ENCODE measurements at places on chromosomes 12 and 14.
A peak's percentile ranks its signal among the peaks of the same experiment; 100 is the strongest.

DNA sequence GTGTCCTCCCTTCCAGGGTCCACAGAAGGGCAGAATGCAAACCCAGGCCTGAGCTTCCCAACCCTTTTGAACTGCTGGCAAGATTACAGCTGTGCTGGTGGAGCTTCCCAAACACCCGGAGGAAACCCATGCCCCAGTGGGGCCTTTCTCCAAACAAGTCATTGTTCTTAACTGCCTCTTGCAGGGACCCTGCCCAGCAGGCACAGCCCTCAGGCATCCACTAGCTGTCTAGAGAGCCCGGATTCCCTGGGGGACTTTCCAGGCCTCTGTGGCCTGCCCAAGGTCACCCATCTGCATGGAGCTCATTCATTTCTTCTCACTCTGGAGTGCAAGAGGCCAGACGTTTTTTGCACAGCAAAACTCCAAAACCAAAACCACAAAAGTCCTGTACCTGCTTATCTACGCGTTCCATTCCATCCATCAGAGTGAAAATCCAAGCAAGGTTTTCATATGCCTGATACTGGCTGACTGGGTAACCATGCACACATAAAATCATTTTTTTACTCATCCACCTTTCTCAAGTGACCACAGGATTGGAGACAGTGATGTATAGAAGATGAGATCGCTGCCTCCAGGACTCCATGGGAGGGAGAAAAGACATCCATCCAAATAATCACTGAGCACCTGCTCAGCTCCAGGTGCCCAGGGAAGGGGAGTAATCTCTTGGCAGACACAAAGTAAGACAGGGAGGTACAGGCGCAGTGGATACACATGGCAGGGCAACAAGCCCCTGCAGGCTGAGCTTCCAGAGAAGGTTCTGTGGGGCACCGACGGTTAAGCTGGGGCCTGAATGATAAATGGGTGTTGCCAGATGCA, 17.2 kb upstream of the BDKRB2 start:
- no peak for DNase-seq

- DNase-seq, result peak; percentile 78
Observed at GRCh38 chr12:1670358-1671268, 20.3 kb upstream of the ADIPOR2 start.

DNA sequence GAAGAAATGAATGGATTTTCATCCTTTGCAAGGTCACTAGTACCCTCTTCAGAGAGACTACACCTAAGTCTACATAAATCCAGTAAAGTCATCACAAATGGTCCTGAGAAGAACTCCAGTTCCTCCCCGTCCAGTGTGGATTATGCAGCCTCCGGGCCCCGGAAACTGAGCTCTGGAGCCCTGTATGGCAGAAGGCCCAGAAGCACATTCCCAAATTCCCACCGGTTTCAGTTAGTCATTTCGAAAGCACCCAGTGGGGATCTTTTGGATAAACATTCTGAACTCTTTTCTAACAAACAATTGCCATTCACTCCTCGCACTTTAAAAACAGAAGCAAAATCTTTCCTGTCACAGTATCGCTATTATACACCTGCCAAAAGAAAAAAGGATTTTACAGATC, 40.8 kb downstream of the SPATA7 start:
- DNase-seq, result no peak

GRCh38 chr12:26246483-26247164, 51.3 kb downstream of the SSPN start:
- no peak for DNase-seq

GRCh38 chr14:58133739-58134138, 18.3 kb downstream of the ARMH4 start:
- DNase-seq, result no peak

GRCh38 chr12:1592444-1593173, 1.8 kb downstream of the FBXL14 start:
- peak; percentile 84 for DNase-seq

DNA sequence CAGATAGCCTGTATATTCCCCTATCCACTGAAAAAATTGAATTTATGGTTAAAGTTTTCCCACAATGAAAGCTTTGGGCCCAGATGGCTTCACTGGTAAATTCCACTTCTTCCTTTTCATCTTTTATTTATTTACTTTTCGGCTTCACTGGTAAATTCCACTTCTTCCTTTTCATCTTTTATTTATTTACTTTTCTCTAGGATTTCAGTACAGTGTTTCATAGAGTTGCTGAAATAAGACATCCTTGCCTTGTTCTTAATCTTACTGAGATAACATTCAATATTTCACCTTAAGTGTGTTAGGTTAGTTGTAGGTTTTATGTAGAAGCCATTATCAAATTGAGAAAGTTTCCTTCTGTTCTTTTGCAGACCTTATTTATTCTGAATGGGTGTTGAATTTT, 18.9 kb upstream of the KLRG1 start:
- no peak for DNase-seq

GRCh38 chr12:15118955-15119354, 102.3 kb downstream of the RERG start:
- DNase-seq, result no peak

- DNase-seq, result no peak
Observed at GRCh38 chr14:30915596-30915995, 41.2 kb downstream of the COCH start.

DNA sequence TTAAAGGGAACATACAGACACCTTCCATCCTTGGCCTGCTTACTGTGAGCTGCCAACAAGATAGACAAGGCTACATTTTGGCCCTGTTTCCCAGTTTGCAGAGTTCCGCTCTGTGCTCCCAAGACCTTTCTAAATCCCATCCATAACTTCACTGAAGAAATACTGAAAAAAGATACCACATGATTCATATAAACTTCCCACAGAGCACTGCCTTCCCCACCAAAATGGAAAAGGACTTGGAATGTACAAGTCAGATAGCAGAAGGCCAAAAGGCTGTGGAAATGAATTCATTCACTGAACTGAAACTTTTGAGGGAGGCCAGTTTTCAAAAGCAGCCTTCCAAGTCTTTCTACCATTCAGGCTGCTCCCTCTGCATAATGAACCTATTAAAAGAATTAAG, 29.6 kb downstream of the PDZRN4 start:
- DNase-seq, result no peak

- peak; percentile 77 for DNase-seq
Observed at GRCh38 chr12:75177997-75178396, 31.6 kb downstream of the KCNC2 start.

DNA sequence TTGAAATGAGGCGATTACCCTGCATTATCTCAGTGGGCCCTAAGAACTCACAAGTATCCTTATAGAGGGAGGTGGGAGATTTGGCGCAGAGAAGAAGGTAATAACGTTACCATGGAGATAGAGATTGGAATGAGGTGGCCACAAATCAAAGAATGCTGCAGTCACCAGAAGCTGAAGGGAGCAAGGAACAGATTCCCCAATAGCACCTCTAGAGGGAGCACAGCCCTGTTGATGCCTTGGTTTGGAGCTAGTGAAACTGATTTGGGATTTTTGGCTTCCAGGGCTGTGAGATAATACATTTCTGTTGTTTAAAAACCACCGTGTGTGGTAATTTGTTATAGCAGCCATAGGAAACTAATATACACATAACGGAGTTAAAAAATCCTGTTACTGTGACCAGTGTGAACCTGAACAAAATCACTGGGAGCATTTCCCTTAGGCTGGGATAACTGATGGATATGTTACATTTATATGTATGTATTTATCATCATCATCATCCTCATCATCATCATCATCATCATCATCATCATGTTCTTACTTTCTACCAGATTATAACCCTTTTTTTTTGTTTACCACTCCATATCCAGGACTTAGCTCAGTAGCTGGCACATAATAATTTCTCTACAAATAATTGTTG, 100.3 kb downstream of the LIN7A start:
- peak; percentile 41 for DNase-seq

DNA sequence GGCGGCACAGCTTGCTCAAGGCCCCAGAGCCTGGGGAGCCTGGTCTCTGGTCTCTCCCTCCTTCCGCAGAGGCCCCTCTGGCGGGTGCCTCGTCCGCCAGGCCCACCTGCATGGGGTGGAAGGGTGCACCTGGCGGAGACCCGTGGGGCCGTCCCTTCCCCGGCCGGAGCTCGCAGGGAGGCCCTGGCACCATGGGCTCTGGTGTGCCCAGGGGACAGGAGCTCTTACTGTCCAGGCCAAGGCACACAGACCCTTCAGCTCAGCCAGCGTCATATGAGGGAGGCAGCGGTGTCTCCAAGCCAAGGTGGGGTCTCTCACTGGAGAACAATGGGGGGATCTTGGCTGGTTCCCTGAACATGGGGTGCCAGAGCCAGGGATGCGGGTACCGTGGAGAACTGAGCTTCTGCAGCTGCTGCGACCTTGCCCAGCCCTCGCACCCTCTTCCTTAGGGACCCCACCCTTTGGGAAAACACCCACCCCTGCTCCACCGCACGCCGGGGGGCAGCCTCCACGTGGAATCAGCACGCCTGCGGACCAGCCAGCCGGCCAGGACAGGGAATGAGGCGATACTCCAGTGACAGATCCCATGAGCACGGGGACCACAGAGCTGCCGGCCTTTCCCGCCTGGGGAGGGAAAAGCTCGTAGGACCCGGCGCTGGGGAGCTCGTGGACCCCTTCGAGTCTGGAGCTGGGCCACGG, 25.7 kb upstream of the GALNT9 start:
- DNase-seq, result no peak

DNA sequence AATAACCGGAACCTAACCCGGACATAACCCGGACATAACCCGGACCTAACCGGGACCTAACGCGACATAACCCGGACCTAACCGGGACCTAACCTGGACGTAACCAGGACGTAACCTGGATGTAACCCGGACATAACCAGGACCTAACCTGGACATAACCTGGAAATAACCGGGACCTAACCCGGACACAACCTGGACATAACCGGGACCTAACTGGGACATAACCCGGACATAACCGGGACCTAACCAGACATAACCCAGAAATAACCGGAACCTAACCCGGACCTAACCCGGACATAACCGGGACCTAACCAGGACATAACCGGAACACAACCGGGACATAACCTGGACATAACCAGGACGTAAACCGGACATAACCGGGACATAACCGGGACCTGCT, 6.7 kb upstream of the FBRSL1 start:
- no peak for DNase-seq

DNA sequence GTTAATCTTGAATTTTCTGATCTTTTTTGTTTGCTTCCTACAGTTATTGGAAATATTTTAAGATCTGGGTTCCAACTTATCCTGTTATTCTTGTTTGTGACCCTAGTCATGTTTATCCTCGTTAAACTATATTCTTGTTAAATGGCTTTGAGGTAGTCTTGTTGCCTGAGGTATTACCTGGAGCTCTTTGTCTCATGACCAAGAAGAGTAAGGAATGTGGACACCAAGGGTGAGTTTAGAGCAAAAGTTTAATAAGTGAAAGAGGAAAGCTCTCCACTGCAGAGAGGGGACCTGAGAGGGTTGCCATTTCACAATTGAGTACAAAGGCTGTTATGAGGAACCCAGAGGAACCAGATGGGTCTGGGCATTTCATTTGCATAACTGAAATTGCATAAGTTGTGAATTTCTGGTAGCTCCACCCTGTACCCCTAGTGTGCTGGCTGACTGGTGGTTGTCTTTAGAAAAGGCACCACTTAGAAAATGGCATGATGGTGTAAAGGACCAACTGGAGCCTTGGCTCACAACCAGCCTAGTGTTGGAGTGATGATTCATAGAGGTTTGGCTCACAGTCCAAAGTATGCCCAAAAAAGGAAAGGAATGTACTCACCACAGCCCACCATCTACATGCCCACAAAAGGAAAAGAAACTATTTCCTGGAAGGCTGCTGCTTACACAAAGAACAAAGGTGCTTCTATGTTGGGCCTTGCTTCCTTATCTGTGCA, 36.7 kb upstream of the RESF1 start:
- DNase-seq, result no peak

DNA sequence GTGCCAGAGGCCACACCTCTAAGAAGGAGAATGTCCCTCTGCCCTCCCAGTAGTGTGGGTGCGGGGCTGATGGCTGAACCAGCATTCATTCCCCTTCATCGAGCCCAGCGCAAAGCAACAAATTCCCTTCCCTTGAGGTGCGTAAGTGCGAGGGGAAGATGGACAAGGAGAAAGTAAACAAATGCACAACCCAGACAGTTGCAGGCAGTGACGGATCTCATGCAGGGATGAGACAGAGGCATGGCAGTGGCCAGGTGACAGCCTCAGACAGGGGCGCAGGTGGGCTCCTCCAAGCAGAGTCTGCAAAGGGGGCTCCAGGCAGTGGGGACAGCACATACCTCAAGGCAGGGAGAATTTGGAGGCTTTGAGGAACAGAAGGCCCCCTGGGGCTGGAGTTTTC, 2.3 kb upstream of the MYL2 start:
- DNase-seq, result no peak

GRCh38 chr12:53113951-53114350, 10.7 kb downstream of the SOAT2 start:
- no peak for DNase-seq

DNA sequence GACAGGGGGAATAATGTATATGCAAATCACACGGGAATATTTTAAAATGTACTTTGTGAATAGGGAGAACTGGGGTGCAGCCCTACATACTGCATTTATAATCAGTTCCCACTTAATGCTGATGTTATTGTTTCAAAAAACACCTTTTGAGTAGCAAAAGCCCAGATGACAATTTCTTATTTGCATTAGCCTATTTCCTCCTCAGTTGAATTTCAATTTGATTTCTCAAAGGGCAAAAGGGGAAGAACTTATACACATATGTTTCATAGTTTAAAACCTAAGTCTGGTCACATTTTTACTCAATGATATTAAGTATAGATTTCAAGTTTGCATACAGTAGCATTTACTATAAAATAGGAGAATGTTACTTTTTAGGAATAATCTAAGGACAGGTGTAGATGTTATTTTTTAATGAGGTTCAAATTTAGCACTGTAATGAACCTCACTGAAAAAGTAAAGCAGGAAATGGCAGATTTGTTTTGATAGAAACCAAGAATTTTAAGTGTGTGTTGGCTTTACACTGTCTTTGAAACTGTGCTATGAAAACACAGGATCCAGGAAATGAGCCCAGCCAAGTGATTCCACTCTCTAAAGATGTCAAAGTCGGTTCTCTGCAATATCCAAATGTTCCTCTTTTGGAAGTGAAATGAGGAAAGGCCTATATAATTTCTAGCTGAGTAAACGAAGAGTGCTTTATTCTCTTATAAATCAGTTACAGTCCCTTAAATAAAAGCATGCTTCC, 367.4 kb downstream of the BTG1 start:
- no peak for DNase-seq

DNA sequence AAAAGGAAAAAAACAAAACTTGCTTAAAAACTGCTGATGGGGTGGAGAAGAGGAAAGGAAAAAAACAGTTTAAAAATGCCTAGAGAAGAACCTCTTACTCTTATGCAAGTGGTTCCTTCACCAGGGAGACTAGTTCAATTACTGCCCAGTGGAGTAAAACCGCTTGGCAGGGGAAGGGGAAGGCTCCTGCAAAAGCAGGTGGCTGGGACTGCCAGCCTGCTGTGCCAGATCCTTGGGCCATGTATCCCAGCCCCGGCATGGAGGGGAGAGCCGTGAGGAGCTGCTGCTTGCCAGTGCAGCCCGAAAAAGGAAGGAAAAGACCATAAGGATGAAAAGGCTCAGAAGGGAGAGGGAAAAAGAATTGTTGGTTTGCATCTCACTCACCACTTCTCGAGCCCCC, 123.0 kb downstream of the FSCB start:
- DNase-seq, result no peak

- no peak for DNase-seq
Observed at GRCh38 chr14:26845151-26845818, 247.5 kb upstream of the NOVA1 start.
